ENCODE measurements at places on chromosomes 7 and 10. TPM values are rescaled to one million over a fixed set of nuclear protein-coding genes. Genes with fewer than 3 reads are reported as not detected.

GRCh38 chr7:11833431-11833830 is 1.4 kb upstream of the THSD7A start:
- DNase-seq, result no peak

DNA sequence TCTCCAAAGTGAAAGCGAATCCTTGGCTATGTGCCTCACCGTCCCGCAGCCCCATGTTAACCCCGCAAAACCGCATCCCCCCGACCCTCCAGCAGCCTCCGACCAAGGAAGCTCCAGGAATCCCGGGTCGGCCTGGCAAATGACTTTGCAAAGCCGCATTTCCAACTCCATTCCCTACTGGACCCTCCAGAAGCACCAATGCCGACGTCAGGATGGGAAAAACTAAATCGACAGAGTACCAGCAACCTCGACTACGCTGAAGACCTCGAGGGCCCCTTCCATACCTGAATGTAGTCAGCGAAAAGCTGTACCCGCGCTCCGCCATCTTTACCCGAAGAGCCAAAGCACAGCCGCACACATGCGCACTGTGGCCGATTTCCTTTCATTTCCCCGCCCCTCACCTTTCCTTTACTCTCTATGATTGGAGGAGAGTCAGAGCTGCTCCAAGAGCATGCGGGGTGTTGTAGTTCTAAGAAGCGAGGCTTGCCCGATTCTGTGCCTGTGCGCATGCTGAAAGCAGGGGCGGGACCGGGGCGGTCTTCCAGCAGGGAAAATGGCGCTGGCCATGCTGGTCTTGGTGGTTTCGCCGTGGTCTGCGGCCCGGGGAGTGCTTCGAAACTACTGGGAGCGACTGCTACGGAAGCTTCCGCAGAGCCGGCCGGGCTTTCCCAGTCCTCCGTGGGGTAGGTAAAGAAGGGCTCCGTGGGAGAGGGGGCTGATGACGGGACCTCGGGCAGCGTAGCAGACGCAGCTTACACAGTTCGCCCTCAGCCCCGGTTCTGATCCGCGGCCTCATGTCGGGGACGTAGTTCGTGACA is at the start of the genes MRPL32 and PSMA2:
Gene MRPL32, plus strand, starts transcription at position 543 of the 818 bp plus-strand sequence. Its CDS starts 11 bp downstream, at position 554.
Gene PSMA2, minus strand, starts transcription at position 341 of the 818 bp plus-strand sequence. Its CDS starts 16 bp downstream, at position 325.
- peak; percentile 98 for DNase-seq

- DNase-seq, result no peak
Measured at GRCh38 chr7:137235434-137235833, 108.1 kb downstream of the PTN start.

DNA sequence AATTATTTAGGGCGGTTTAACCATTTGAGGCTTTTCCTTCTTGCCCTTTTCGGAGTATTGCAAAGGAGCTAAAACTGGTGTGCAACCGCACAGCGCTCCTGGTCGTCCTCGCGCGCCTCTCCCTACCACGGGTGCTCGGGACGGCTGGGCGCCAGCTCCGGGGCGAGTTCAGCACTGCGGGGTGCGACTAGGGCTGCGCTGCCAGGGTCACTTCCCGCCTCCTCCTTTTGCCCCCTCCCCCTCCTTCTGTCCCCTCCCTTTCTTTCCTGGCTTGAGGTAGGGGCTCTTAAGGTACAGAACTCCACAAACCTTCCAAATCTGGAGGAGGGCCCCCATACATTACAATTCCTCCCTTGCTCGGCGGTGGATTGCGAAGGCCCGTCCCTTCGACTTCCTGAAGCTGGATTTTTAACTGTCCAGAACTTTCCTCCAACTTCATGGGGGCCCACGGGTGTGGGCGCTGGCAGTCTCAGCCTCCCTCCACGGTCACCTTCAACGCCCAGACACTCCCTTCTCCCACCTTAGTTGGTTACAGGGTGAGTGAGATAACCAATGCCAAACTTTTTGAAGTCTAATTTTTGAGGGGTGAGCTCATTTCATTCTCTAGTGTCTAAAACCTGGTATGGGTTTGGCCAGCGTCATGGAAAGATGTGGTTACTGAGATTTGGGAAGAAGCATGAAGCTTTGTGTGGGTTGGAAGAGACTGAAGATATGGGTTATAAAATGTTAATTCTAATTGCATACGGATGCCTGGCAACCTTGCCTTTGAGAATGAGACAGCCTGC is 3.1 kb downstream of the FZD1 start:
- no peak for DNase-seq

DNA sequence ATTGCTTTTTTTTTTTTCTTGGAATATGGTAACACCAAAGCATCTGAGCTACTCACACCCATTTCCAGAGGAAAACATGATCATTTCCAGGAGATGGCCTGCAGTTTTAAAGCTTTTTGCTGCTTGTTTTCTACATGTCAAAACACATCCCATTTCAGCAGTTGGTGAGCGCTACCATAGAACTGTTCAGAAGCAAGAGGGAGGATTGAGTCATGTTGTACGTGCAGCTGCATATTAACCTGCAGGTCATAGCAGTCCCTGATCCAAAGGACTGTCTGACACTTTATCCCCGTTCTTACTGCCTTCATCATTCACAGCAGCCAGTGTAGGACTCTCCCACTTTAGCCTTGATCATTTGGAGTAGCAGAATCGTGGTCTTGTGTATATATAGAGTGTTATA is 124.6 kb downstream of the AUTS2 start:
- DNase-seq, result peak; percentile 34

DNA sequence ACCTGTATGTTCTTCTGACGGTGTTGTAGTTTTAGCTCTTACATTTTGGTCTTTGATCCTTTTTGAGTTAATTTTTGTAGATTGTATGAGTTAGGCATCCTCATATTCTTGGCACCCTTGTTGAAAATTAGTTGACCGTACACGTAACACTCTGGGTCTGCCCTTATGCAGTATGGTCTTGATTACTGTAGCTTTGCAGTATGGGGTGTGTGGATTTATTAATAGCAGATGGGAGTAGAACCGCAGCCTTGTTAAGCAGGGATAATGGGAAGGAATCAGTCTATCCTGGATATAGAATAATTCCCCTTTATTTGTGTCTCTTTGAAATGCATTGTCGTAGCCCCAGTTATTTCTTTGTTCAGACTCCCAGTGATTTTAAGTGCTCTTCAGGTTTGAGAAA is 95.5 kb downstream of the UBE3C start:
- no peak for DNase-seq

GRCh38 chr7:29087840-29088170 is 58.5 kb downstream of the CPVL start:
- peak; percentile 46 for DNase-seq

DNA sequence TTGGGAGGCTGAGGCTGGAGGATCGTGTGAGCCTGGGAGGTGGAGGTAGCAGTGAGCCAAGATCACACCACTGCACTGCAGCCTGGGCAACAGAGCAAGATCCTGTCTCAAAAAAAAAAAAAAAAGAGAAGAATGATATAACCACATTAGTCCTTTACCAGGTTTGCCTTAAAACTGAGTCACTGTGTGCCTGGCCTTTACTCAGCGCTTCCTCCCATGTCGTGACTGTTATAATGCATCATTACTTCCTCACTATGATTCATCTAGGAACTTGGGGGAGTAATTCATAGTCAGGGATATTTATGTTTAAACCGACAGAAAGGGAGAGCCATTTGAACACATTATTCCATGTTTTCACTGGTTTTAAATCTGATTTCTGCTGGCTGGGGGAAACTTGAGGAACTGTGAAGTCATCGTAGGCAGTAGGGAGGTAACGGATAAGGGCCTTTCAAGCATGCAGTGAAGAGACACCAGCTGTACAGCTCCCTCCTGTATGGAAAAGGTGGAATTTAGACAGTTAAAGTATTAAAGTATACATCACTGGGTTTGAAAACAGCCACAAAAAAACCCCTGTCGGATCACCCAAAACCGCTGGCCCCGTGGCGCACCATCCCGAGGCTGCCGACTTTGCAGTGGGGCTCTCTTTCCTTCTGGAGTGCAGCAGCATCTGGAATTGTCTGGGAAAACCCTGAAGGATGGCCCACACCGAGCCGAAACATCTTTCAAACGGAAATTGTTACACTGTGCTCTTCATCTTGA is 119.8 kb downstream of the NKX6-2 start:
- no peak for DNase-seq

GRCh38 chr7:13421776-13422175 is 567.7 kb downstream of the ETV1 start:
- DNase-seq, result no peak

- DNase-seq, result peak; percentile 83
Measured at GRCh38 chr10:124701435-124701834, 42.7 kb downstream of the FAM53B start.

GRCh38 chr10:72133517-72133916 is 45.2 kb upstream of the SPOCK2 start:
- DNase-seq, result no peak

GRCh38 chr10:84531396-84531795 is 203.0 kb downstream of the CCSER2 start:
- DNase-seq, result no peak

DNA sequence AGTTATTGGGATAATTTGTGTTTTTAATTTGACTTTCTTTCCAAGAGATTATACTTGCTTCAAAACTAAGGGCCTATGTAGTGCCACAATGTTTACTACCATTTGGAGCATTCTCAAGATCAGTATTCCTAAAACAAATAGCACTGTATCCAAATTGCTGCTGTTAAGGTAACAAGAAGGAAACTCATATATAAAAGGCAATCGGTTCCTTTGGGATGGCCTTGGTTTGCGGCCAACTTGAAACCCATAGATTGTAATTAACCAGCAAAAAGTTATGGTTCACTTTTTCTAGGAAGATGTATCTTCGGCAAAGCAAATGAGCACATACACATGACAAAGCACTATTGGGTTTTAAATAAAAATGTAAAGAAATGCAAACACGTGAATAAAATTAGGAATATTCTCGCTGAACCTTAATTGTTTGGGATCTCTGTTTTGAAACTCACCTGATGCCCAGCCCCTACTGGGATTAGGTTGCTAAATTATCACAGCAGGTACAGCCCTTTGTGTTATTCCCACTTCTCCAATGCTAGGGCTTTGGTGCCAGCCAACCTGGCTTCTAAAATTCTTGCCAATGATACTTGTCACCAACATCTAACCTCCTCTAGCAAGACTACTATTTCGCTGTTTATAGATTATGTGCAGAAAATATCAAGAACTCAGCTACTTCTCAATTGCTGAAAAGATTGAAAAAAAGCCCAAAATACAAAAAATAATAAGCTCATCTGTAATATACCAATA is 16.0 kb downstream of the CDNF start:
- no peak for DNase-seq

DNA sequence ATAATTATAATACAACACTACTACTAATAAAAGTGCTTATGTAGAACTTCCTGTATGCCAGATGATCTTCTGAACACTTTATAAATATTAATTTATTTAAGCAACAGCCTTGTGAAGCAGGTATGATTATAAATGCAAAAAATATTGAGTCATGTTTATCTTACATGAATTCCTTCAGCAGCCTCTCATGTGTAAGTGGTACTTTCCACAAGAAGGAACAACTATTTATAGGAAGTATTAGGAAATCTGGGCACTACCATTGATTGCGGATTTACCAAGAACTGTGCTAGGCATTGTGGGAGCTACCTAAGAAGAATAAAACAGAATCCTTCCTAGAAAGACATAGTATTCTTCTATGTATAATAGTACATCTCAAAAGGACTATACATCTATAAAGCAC is 10.7 kb upstream of the STEAP4 start:
- no peak for DNase-seq

The GALNT11 gene
- polyA plus RNA-seq, result 127 TPM

The NOBOX gene
- polyA plus RNA-seq, result not detected

The SORCS3 gene
- polyA plus RNA-seq, result 4.2 TPM

The MYL10 gene
- polyA plus RNA-seq, result 0.37 TPM

The PRKG1 gene
- 14.9 TPM for polyA plus RNA-seq

The SYT15 gene
- polyA plus RNA-seq, result 15.0 TPM

All from left kidney (tissue), 8 donors.